ENCODE measurements at places on chromosomes 13 and 19.

- peak; percentile 84 for DNase-seq
Measured at GRCh38 chr19:56253737-56254136, 18.8 kb upstream of the EDDM13 start.

DNA sequence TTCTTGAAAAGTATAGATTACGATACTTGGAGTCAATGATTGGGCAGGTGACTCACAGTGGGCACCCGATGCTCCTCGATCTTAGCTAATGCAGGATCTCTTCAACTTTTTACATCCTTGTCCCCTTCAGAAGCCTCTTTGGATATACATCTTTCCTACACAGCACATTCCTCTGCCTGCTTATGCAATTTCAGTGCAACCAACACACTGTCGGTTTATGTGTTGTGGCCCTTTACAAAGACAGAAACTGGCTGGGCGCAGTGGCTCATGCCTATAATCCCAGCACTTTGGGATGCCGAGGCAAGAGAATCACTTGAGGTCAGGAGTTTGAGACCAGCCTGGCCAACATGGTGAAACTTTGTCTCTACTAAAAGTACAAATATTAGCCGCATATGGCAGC is 2.6 kb downstream of the GPR42 start:
- no peak for DNase-seq

- no peak for DNase-seq
Measured at GRCh38 chr19:31119951-31120690, 229.1 kb downstream of the TSHZ3 start.

GRCh38 chr13:66565279-66565678 is 664.9 kb downstream of the PCDH9 start:
- DNase-seq = no peak

GRCh38 chr13:73288596-73288995 is 229.8 kb downstream of the KLF5 start:
- no peak for DNase-seq

GRCh38 chr13:18944501-18945068 is 237.0 kb downstream of the TUBA3C start:
- DNase-seq = no peak

GRCh38 chr13:65064967-65065366 is 2165.2 kb downstream of the PCDH9 start:
- DNase-seq = no peak

GRCh38 chr19:49887665-49888509 is 8.8 kb downstream of the IL4I1 start:
- no peak for DNase-seq

DNA sequence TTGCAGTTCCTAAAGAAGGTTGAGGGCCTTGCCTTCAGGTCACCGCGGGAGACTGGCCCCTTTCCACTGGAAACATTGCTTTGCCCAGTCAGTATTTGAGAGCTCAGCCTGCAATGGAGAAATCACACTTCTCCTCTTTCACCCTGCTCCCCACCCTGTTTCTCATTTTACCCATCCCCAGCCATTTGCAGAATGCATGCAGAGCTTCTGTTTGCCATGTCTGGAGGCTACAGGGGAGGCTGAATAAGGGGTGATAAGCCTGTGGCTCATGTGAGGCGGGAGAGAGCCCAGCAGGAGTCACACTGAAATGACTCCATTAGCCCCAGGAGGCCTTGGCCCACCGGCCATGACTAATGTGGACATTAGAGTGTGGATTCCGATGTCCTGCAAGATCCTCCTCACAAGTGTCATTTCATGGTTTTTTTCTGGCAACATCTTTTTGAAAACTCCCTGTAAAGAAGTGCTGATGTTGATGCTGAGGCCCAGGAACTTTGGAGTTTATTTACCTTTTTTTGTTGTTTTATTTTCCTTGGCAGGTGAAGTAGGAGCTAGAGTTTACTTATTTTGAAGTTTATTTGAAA is 6.3 kb downstream of the SPINT2 start:
- DNase-seq = no peak

GRCh38 chr19:3831601-3832000 is 37.2 kb downstream of the ZFR2 start:
- DNase-seq = no peak

DNA sequence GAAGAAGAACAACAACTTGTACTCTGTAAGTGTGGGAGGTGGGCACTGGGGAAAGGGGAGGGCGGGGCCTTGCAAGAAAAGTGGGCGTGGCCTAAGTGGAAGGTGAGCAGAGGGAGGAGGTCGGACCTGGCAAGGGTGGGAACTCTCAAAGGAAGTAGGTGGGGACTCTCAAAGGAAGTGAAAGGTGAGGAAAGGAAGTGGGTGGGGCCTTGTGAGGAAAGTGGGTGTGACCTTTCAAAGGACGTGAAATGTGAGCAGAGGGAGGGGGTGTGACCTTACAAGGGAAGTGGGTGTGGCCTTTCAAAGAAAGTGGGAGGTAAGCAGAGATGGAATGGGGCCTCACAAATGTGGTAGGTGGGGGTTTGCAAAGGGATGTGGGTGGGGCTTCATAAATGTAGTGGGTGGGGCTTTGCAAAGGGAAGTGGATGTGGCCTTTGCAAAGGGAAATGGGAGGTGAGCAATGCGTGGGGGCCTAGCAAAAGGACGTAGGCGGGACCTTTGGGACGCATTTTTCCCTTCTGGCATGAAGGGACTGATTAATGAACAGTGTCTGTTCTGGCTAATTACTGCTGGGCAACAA is 25.9 kb downstream of the ACSBG2 start:
- DNase-seq = peak; percentile 37

DNA sequence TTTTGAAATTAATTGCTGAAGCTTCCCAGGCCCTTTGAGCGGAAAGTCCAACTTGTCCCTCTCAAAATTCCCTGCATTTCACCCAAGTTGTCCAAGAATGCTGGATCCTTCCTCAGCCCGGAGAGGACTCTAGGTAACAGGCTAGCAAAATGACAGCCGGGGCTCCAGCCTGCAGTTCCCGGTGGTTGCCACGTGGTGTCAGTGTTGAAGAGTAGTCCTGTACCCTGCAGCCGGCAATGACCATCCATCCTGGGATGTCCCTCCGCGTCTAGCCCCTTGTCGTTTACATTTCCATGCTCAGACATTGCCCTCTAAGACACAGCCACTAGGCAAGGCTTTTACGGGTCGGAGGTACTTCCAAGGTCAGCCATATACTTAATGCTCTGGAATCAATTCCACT is 31.4 kb upstream of the MTIF3 start:
- DNase-seq = peak; percentile 29

GRCh38 chr13:90763476-90764150 is 583.9 kb upstream of the MIR17HG start:
- DNase-seq = no peak

DNA sequence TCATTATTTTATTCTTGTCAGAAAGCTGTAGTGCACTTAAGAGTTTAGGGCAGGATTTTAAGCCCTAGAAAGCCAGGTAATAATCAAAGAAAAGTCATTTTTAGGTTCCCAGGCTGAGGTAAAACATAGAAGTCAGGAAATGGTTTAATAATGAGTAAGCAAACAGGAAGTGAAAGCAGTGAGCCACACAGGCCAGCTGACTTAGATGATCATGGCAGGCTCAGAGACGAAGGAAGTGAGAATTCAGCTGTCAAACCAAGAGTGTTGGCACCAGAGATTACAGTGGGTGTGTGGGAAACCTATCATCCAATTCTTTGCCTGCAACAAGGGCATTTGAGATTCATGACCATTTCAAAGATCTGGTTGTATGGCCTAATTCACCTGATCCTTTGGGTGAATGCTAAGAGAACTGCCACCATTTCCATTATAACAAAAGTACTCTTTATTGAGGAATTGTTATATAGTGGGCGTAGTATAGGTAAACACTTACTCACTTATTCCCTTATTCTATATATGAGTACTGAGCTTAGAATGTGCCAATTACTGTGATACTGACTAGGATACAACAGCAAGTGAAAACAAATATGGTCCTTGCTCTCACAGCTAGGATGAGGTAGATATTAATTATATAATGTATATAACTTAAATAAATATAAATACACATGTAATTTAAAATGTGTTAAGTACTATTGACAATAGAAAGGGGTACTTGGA is 103.7 kb upstream of the EDNRB start:
- DNase-seq = peak; percentile 87

DNA sequence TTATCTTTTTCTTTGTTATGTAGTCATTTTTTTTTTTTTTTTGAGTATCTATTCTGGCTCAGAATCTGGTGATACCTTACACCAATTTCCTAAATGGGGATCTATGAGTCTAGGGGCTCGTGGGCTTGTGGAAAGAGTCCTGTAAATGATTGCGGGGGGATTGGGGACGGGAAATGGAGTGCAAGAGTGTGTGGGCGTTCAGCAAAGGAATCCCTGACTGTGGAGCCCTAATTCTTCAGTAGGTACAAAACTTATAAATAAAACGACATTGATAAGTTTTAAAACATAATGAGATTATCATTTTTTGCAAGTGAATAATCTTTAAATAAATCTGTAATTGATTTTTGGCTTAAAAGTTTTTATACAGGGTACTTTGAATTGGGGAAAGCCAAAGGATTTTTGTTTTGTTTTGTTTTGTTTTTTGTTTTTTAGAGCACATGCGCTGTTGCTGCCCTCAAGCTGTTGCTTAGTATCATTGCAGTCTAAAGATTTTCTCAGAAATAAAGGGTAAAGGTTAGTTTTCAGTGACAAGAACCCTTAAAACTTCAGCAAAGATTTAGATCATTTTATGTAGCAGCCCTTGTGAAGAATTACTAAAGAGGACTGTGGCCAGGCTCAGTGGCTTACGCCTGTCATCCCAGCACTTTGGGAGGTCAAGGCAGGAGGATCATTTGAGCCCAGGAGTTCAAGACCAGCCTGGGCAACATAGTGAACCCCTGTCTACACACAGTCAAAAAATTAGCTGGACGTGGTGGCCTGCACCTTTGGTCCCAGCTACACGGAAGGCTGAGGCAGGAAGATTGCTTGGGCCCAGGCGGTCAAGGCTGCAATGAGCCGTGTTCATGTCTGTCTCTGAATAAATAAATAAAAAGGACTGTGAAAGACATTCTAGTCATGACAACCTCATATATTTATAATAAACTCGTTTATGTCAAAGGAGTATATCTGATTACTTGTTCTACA is 1.7 kb downstream of the ERCC5 start:
- peak; percentile 84 for DNase-seq

GRCh38 chr19:18208098-18208951 is 4.5 kb upstream of the RAB3A start:
- no peak for DNase-seq

DNA sequence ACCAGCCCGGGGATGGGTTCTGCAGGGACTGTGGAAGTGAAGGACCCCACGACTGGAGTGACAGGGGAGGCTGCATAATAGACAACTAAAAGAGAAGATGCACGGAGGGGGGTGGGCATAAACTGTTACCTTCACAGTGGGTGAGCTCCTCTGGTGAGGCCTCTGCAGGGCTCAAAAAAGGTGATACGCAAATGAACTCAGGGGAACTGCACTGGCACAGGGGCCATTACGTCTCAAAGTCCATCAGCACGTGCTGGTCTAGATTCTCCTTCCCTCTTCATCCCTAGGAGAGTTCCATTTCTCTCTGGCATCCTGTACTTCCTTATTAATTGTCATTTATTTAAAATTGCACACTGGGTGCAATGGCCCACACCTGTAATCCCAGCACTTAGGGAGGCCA is 8.1 kb upstream of the FFAR2 start:
- DNase-seq = no peak

GRCh38 chr19:2329501-2329916 is 1.0 kb downstream of the SPPL2B start:
- no peak for DNase-seq

GRCh38 chr19:50508843-50509190 is 2.2 kb downstream of the JOSD2 start:
- no peak for DNase-seq

DNA sequence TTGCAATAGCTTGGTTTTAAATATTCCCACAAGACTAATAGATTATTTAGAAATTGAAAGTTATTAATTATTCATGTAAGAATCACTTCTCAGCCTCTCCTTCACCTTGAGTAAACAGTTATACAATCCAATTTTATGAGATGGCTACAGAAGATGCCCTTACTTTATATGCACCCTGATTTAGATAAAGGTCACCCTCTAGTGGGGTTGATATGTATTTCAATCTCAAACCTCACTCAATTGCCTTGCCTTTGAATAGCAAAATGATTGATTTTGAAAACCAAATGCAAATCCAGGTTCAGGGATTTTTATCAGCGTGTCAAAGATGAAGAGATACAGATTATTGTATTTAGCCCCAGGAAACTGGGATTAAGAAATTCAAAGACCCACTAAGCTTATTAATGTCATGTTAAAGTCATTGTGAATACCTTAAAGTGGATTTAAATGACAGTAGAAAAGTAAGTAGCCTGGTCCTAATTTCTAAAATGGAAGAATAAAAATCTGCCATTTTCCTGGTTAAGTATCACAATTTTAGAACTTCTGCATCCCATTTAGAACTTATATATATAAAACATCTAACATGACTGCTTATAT is 305.1 kb downstream of the ITGBL1 start:
- DNase-seq = peak; percentile 56

DNA sequence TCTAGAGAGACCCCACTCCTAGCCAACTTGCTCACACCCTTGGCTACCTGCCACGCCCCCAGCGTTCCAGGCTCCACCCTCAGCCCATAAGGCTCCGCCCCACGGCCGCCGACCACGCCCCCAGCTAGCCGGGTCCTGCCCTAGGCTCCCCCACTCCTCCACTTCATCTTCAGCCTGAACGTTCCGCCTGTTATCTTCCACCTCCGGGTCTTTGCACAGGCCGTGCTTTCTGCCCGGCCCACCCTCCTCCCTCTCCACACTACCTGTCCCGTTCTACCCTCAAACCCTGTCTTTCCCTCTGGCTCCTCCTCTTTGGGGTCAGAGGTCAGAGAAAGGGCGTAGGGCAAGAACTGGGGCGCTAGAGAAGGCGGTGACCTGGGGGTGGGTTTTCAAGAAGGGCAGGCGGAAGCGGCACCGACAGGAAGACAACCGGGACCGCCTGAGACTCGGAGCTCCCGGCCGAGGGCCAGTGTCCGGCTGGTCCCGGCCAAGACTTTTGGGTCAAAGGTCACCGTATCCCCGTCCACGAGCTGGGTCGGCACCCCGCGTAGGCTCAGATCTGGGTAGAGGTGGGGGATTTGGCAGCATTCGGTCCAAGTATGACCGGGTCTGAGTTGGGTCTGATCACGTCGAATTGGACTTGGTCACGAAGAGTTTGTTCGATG is 2.2 kb downstream of the PDE4C start:
- peak; percentile 55 for DNase-seq

- no peak for DNase-seq
Measured at GRCh38 chr13:64930636-64931035, 2299.5 kb downstream of the PCDH9 start.

DNA sequence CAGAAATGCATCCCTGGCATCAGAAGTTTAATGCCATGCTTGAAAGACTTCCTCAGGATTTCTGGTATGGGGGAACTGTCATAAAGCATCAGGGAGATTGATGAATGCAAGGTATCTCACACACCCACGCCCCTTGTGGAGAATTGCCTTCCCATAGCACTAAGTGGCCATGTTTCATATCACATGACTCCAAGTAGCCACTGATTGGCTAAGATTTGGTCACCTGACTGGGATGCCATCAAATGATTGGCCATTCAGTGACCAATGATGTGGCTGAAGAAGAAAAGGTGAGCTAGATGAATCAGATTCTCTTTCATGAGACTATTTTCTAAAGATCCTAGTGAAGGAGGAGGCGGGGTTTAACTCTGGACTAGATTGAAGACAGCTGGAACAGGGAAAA is 7.3 kb downstream of the KLK8 start:
- DNase-seq = peak; percentile 45

Data from RKO (cell line).